NCI-H1417 treated with DMSO at 0.1 percent for 48 hours (cell line): ENCODE measurements at places on chromosomes 6 and 20.

DNA sequence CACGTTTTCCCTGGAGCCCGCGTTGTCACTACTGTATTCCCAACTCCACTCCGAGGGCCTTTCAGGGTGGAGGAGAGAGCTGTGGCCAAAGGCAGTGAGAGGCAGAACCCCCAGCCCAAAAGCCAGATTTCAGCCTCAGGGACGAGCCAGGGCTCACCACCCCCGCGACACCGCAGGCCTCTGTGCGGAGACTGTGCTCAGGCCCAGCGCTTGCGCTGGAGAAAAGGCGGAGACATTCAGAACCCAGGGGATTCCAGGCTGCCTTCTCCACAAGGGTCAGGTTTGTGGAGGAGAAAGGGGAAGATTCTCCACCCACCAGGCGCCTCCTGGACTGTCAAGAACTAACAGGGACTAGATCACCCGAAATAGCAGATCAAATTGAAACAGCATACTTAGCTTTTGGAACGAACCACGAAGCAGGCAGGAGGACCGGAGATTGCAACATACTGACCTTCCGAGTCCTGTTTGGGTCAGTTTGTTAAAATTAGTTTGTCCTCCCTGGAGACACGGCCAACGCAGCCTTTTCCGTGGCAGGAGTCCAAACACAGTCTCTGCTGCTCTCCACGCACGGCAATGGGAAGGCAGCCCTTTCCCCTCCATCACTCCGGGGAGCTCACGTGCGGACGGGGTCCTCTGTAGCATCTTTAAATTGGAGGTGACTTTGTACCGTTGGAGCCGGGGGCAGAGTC, 14.4 kb downstream of the DLL1 start:
- no peak for DNase-seq

DNA sequence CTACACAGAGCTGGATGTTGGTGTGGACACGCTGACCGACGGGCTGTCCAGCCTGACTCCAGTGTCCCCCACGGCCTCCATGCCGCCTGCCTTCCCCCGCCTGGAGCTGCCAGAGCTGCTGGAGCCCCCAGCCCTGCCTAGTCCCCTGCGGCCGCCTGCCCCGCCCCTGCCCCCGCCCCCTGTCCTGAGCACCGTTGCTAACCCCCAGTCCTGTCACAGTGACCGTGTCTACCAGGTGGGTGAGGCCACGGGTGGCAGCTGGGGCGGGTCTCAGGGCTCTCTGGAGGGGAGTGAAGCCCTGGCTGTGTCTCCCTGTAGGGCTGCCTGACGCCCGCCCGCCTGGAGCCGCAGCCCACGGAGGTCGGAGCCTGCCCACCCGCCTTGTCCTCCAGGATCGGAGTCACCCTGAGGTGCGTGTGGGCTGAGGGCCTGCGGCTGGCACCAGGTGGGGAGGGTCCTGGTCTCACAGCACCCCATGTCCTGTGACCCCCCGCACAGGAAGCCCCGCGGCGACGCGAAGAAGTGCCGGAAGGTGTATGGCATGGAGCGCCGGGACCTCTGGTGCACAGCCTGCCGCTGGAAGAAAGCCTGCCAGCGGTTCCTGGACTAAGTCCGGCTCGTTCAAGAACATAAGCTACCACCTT, 2.9 kb downstream of the SLC2A4RG start:
- DNase-seq = no peak

GRCh38 chr20:45344168-45344860, 3.9 kb downstream of the SDC4 start:
- no peak for DNase-seq

GRCh38 chr20:58837717-58838116, 13.0 kb downstream of the GNAS-AS1 start:
- DNase-seq = no peak

- DNase-seq = no peak
Measured at GRCh38 chr6:82775361-82775760, 290.3 kb downstream of the UBE3D start.

- no peak for DNase-seq
Measured at GRCh38 chr6:113565306-113565705, 291.8 kb upstream of the MARCKS start.

DNA sequence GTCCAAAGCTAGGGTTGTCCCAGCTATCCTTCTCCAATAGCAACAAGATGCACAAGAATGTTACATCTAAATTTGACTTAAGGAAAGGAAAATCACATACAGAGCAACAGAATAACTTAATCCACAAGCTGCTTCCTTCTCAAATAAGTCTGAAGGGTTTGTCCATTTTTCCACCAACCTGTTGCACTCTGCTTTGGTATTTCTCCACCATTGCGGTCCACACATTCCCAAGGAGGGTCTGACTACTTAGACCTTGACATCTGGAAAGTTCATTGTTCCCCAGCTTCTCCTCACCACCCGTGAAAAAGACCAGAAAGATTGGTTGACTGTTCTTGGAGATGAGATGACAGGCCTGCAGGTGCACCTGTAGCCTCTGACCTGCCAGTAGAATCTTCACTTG, 72.5 kb downstream of the PDSS2 start:
- no peak for DNase-seq

DNA sequence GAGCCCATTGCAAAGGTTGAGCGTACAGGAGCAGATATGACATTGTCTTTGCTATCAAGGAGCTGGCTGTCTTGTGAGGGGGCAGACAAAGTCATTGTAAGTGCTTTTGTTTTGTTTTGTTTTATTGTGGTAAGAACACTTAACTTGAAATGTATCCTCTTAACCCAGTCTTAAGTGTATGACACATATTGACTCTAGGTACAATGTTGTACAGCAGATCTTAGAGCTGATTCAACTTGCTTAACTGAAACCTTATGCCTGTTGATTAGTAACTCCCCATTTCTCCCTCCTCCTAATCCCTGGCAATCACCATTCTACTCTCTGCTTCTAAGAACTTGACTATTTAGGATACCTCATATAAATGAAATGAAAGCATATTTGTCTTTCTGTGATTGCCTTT, 429.0 kb downstream of the BMP2 start:
- DNase-seq = no peak

DNA sequence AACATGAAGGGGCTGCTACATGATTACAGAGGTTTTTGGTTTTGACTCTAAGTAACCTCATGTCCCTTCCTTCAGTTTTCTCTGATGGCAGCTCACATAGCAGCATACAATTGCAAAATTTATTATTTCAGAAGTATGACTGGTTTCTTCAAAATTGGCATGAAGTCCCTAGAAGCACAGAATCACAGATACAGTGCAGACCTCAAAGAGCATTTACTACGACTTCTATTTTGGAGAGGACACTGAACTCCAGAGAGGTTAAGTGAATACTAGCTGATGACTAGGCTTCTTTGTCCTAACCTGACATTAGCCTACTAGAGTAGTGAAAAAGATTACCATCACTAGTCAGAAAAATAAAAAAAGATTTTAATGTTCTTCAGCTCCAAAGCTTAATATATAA, 664.3 kb downstream of the RFPL4B start:
- DNase-seq = no peak

- no peak for DNase-seq
Measured at GRCh38 chr20:38894091-38894847, 31.9 kb upstream of the FAM83D start.

DNA sequence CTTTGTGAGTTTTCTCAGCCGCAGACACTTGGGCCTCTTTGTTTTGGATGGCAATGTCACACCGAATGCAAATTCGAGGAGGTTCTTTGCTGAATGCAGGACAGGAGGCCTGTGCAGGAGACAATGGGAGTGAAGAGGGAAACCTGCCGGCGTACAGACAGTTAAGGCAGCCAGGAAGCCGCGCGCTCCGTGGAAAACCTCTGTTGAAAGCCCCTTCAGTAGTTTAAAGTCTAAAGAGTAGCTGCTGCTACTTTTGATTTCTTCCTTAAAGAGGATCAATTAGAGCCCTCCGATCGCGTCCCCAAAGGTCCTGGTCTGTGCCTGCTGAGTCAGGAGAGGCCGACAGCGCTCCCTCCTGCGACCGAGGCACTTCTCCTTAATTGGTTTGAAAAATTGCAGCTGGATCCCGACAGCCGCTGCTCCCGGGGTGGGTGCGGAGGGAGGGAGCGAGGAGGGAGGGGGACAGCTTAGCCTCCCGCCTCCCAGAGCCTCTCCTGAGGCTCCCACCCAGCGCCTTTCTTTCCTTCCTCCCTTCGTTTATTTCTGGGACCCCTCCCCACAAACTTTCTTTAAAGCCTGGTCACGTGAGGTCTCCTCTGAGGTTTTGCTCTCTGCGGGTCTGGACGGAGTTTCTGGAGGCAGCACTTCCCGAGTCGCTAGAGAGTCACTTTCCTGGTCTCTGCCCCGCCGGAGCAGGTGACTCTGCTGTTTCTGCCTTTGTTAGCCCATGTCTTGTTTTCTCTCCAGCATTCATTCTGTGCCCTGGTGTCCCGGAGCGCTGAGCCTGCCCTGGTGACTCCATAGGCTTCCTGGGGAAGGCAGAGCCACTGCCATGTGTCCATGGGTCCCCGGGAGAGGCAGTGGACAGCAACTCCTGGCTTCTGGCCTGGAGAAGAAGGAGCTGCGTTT, 22.3 kb upstream of the RPP40 start:
- peak; percentile 1 for DNase-seq
